ENCODE measurements at places on chromosomes 7 and 10.

GRCh38 chr7:88759230-88760135 is at the start of gene ZNF804B:
Gene ZNF804B, plus strand, starts transcription at chr7:88759700. Its CDS starts 277 bp downstream, at chr7:88759977.
- no peak for DNase-seq

GRCh38 chr10:76071653-76072365 is 640.4 kb downstream of the LRMDA start:
- DNase-seq, result peak; percentile 97

- DNase-seq, result peak; percentile 71
Observed at GRCh38 chr10:43137717-43138020, 576 bp upstream of the CSGALNACT2 start.

DNA sequence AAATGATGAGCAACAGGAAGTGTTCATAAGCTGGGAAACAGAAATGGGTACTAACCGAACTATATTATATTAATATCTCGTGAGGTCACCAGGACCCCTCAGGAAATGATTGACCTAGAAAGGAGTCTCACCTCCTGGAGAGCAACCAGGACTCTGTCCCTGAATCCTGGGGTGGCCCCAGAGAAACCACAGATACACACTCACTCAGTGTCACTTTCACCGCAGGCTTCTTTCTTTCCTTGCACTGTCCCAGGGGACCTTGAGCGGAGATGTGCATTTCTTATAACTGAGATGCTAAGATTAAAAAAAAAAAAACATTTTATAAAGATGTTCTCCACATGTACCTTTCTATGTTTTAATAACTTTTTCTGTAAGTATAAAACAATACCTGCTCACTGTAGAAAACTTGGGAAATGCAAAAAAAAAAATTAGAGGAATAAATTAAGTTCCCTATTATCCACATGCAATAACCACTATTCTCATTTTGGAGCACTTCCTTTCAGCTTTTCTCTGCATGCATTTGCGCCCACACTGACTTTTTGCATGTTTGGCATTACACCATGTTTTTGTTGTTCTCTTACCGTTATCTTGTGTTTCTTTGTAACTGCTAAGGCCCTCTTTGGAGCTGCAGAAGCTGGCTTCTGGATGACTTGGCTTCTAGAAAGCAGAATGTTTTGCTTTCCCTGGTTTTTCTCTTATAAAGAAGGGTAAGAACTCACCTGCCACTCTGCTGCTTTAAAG is 15.0 kb downstream of the NOD1 start:
- peak; percentile 27 for DNase-seq

DNA sequence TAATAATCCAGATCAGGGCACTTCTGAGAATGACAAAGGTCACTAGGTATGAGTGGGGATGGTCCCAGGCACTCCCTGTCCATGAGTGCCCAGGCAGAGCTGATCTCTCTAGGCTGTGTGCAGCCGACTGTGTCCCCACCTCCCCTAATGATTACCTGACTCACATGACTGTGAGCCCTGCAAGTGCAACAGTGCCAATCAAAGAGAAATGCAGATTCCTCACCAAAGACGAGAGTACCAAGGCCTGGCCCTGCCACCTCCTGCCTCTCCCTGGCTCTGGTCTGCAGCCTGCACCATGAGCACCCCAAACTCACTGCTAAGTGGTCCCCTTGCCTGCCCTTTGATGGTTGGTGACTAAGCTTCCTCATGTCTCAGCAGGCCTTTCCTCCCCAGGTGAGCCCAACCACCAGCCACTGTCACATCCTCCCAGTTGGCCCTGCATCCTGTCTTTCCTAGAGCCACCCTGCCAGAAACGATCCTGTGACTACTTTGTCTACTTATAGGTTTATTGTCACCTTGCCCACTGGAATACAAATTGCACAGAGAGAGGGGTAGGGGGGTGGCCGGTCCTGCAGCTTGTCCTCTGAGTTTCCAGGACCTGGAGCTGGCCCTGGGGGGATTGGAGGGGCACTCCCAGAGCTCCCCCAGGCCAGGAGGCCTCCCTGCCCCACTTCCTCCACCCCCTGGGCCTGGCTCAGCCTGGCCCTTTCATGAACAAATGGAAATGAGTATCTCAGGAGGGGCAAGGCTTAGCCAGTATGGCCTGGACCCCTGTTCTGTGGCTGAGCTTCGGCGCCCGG is 22.4 kb upstream of the GDF10 start:
- no peak for DNase-seq

DNA sequence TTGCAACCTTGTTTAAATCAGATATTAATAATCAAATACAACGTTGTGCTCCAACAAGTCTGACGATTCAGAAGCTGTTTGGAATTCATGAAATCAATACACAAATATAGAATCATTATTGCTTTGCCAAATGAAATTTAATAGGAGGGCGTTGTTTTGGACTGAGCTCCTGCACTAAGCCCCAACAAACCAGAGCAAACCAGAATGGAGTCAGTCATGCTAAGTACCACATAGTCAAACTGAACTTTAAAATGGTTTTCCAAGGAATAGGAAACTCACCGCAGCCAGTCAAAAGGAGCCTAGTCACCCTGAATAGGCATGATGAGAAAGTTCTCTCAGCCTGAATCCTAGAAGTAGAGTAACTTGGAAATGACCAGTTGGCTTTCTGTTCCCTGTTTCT is 53.7 kb downstream of the HACD1 start:
- DNase-seq, result no peak

- no peak for DNase-seq
Observed at GRCh38 chr7:12896316-12896715, 208.9 kb downstream of the ARL4A start.

GRCh38 chr10:42637648-42638054 is 719 bp downstream of the ZNF33B start:
- no peak for DNase-seq

Data from fibroblast of skin of right quadriceps (primary cell).